GM12878 (cell line): ENCODE measurements at places on chromosomes 6 and 20. TPM values are rescaled to one million over a fixed set of nuclear protein-coding genes. Genes with fewer than 3 reads are reported as not detected.

DNA sequence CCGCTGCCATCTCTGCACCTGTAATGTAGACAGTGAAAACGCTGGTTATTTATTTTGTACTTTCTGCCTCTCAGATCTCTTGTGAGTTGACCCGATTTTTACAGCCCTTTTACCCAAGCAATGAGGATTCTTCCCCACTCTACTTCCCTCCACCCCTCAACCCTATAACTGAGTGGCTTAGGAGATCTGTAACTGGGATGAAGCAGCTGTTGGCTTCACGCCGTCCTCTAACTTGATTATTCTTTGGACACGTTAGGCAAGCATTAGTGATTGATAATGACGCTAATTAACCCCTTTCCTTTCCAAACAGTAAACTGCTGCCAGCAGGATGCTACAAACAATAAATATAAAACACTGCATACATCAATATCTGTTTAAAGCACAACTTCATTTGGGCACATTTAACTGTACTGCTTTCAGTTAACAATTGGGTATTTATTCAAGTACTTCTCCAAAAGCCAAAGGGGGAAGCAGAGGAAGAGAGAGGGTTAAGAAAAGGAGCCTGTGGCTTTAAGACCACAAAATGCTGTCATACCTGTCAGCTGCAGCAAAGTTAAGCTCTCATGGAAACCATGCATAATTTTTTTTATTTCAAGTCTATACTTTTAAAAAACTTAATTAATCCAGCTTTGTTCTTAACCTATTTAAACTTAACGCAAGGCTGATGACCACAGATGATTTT, 21.2 kb downstream of the TFAP2A start:
- no peaks in the 10 kb centered on the region for H3K4me1 ChIP-seq
- H3K27ac ChIP-seq: no peak overlapping the region
- H3K36me3 ChIP-seq: no peaks in the 10 kb centered on the region

DNA sequence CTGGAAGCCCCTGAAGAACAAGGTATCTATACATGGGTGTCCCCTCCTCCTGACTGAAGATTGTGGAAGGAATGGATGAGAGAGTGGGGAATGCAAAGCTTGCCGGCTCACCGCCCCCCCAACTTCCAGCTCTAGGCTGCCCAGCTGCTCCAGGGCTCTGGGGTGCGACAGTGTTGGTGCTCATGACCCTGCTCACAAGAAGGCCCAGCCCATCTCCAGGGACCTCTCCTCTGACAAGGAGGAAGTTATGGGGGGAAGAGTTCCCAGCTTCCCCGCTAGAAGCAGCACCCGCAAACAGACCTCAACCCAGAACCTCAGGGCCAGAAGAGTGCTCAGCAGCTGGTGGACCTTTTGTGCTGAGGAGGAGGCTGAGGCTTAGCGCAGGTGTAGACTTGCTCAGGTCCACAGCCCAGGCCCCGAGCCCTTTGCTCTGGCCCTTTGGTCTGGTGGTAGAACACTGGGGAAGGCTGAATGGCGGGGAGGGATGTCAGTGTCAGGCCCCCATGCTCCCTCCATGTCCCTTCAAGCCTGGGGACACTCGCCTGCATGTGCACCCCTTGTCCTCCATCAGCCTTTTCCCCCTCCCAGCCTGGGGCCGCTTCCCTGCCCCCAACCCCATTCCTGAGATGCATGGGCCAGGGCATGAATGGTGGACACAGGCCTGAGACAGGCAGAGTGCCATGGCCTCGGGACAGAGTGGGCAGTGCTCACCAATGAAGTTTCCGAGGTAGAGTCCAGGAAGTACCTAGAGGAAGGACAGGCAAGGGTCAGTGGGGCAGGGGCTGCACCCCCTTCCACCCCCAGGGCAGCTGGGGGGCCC, 1.3 kb downstream of the DUSP15 start:
- DNase-seq: no peak
- H3K27ac ChIP-seq: no peak overlapping the region
- peaks cover 6% of the 10 kb centered on the region for H3K27me3 ChIP-seq
- H3K36me3 ChIP-seq: no peaks in the 10 kb centered on the region

DNA sequence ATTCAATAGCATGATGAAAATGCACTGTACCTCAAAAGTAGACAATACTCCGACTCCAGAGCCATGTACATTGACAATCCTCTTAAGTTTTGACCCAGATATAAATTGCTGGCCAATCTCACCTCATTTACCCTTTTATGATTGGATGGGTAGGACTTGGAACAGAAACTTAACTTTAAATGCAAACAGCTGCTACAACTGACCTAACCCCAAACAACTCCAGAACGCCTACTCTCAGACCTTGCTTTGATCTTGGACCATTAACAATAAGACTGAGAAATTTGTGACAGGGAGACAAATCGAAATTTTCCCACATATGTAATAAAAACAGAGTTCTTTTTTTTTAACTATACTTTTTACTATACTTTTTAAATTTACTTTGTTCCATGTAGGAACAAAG, 200.5 kb upstream of the MCHR2 start:
- no peak overlapping the region for H3K27ac ChIP-seq
- H3K4me1 ChIP-seq: no peaks in the 10 kb centered on the region
- H3K4me3 ChIP-seq: no peak overlapping the region
- H3K36me3 ChIP-seq: no peaks in the 10 kb centered on the region
- H3K27me3 ChIP-seq: no peaks in the 10 kb centered on the region; the same call in 1 of the 2 replicates
- DNase-seq: no peak

- H3K27me3 ChIP-seq: no peaks in the 10 kb centered on the region; the same call in 1 of the 2 replicates
- H3K4me3 ChIP-seq: no peak overlapping the region
- no peak overlapping the region for H3K27ac ChIP-seq
- no peaks in the 10 kb centered on the region for H3K36me3 ChIP-seq
- DNase-seq: no peak
- H3K4me1 ChIP-seq: no peaks in the 10 kb centered on the region
These were observed 130.6 kb downstream of the PXDC1 start for GRCh38 chr6:3620937-3621336.

- H3K36me3 ChIP-seq: no peaks in the 10 kb centered on the region
- H3K4me3 ChIP-seq: no peak overlapping the region
- H3K4me1 ChIP-seq: no peaks in the 10 kb centered on the region
- DNase-seq: no peak
These were observed 6.9 kb downstream of the PI3 start for GRCh38 chr20:45181639-45182038.

- no peaks in the 10 kb centered on the region for H3K36me3 ChIP-seq
- no peaks in the 10 kb centered on the region for H3K4me1 ChIP-seq
- H3K4me3 ChIP-seq: no peak overlapping the region
- no peaks in the 10 kb centered on the region for H3K27me3 ChIP-seq
These were observed 95.0 kb downstream of the THBS2 start for GRCh38 chr6:169158691-169159090.

- no peak for DNase-seq
- H3K4me3 ChIP-seq: no peak overlapping the region
- no peaks in the 10 kb centered on the region for H3K36me3 ChIP-seq
- H3K4me1 ChIP-seq: no peaks in the 10 kb centered on the region
These were observed 71.3 kb downstream of the SLC22A3 start for GRCh38 chr6:160419488-160419887.

GRCh38 chr20:63290677-63291472, 2.1 kb upstream of the COL20A1 start:
- H3K4me1 ChIP-seq: no peaks in the 10 kb centered on the region
- peaks cover 2% of the 10 kb centered on the region; the same call in 1 of the 2 replicates for H3K36me3 ChIP-seq
- H3K27me3 ChIP-seq: no peaks in the 10 kb centered on the region
- no peak overlapping the region for H3K4me3 ChIP-seq
- no peak overlapping the region for H3K27ac ChIP-seq
- no peak for DNase-seq

DNA sequence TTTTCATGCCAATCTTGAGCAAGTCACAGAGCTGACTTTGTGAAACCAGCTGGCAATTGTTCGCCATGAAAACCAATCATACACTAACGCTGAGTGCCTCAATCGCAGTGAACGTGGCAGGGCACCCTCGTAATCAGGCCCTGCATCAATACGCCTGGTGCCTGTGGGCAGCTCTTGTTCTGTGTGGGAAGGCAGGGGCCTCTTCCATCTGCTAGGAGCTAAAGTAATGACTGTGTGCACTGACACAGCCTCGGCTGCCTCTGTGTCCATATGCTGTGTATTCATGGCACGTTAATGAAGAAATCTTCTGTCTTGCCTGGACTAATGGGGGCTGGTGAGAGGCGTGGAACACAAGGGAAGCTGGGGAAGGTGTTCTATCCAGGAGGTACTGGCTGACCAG, 27.8 kb upstream of the SYNDIG1 start:
- H3K4me1 ChIP-seq: no peaks in the 10 kb centered on the region
- no peaks in the 10 kb centered on the region; the same call in 1 of the 2 replicates for H3K27me3 ChIP-seq
- no peaks in the 10 kb centered on the region for H3K36me3 ChIP-seq
- no peak for DNase-seq
- H3K27ac ChIP-seq: no peak overlapping the region

DNA sequence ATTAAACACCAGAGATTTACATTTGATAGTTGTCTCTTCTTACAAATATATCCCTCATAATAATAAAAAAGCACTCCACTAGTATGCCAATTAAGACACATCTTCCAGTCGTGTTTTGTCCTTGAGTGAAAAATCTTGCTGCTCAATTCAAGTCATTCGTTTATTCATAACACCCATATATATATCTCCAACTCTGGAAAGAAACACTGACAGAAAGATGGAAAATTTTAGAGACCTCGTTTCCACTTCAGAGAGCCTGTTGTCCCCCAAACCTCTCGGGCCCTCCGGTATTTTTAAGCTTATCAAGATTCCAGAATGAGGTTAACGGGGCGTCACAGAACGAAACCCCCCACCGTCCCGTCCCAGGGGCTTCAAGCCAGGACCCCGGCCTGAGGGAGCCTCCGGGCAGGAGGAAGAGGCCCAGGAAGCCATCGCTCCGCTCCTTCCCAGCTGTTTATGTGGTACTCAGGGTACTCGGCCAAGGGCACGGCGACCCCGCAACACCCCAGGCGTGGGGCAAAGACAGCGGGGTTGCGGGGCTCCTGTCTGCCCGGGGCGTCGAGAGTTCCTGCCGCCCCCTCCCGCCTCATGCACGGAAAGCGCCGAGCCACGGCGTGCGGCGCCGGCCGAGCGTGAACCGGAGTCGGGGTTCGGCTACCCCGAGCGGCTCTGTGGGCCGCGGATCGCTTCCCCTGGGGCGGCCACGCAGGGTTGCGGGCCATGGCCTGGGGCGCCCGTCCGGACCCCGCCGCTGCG, 623 bp upstream of the SNX9 start:
- H3K36me3 ChIP-seq: no peaks in the 10 kb centered on the region
- H3K4me3 ChIP-seq: no peak overlapping the region
- no peak for DNase-seq
- no peaks in the 10 kb centered on the region; the same call in 1 of the 2 replicates for H3K4me1 ChIP-seq

DNA sequence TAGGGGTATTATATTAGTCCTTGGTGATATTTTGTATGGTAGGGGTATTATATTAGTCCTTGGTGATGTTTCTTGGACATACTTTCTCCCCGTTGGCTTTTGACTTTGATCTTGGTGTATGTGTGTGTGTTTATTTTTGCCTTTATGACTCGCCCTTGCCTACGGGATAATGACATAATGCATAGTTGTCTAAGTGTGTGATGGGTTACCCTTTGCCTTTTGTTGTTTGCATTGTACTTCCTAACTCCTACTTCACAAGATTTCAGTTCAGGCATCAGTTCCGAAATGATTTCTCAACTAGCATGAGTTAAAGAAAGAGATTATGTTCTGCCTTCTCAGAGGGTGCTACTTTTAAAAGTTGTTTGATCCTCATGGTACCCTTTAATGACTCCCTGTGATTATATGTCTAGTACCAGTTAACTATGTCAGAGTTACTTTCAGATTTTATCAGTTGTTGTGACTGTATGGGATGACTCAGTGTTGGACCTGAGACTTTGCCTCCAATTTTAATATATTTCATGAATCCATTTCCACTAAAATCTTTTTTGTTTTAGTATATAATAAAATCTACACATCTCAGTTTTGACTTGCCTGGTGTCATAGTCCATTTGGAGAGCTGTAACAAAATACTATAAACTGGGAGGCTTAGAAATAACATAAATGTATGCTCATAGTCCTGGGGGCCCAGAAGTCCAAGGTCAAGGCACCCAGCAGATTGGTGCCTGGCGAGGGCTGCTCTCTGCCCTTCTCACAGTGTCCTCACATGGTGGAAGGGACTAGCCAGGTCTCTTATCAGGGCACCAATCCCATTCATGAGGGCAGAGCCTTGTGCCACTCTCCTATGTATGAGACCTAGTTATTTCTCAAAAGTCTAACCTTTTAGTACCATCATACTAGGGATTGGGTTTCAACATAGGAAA, 34.1 kb downstream of the CDYL start:
- peaks cover 1% of the 10 kb centered on the region; the same call in 1 of the 2 replicates for H3K36me3 ChIP-seq
- DNase-seq: no peak
- H3K4me3 ChIP-seq: no peak overlapping the region
- H3K4me1 ChIP-seq: peaks cover 28% of the 10 kb centered on the region
- no peaks in the 10 kb centered on the region for H3K27me3 ChIP-seq

DNA sequence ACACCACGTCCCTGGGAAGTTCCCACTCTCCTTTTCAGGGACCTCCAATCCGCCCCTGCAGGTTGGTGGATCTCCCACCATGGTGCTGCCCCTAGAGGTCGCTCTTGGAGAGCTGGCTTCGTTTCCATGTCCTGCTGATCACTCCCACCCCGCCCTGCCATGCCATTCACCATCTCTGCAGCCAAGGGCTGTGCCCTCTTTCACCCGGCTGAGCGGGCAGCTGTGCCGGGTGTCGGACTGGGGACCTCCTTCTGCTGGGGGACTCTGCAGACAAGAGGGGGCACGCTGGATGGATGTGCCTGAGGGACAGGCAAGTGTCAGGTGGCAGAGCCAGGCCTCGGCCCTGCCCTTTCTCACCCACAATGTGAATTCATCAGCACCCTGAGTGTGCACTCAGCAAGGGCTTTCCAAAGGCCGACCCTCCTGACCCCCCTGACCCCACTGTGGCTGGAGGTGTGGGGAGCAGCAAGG, 347.0 kb downstream of the CDH4 start:
- no peak overlapping the region for H3K27ac ChIP-seq
- H3K4me3 ChIP-seq: no peak overlapping the region
- no peaks in the 10 kb centered on the region for H3K4me1 ChIP-seq

DNA sequence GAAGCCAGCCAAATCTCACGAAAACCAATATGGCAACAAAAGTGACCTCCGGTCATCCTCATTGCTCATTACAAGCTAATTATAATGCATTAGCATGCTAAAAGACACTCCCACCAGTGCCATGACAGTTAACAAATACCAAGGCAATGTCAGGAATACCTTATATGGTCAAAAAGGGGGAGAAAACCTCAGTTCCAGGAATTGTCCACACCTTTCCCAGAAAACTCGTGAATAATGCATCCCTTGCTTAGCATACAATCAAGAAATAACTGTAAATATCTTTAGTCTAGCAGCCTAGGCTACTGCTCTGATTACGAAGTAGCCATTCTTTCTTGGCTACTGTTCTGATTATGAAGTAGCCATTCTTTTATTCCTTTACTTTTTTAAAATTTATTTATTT, 112.5 kb upstream of the FKBP1C start:
- no peaks in the 10 kb centered on the region for H3K27me3 ChIP-seq
- peaks cover 7% of the 10 kb centered on the region; the same call in 1 of the 2 replicates for H3K4me1 ChIP-seq
- no peaks in the 10 kb centered on the region for H3K36me3 ChIP-seq
- no peak for DNase-seq
- H3K27ac ChIP-seq: no peak overlapping the region

- H3K27ac ChIP-seq: no peak overlapping the region
- DNase-seq: no peak
- no peaks in the 10 kb centered on the region for H3K4me1 ChIP-seq
- no peak overlapping the region for H3K4me3 ChIP-seq
- no peaks in the 10 kb centered on the region for H3K36me3 ChIP-seq
- peaks cover 8% of the 10 kb centered on the region for H3K27me3 ChIP-seq
These were observed 10.6 kb downstream of the TCF21 start for GRCh38 chr6:133899556-133899955.

Gene SLC35F1
- total RNA-seq: 0.05 TPM in 1 of 2 replicates, not detected in the other

Gene C6orf15
- not detected in 2 replicates for total RNA-seq

Gene STMN3
- 2.1 and 2.5 TPM in 2 replicates for total RNA-seq

Gene BANF2
- total RNA-seq: not detected in 2 replicates

Gene CRISP2
- total RNA-seq: not detected in 2 replicates

Gene SAMD3
- total RNA-seq: 0.43 and 0.44 TPM in 2 replicates
